Activated CD4-positive, alpha-beta T cell treated with anti-CD3 and anti-CD28 coated beads, Interleukin-2, amount 10 ng/mL, durations not matched to agents 24 days and 14 days (primary cell): ENCODE measurements at places on chromosomes 13 and 19. TPM values are rescaled to one million over a fixed set of nuclear protein-coding genes. Genes with fewer than 3 reads are reported as not detected.
A peak's percentile ranks its signal among the peaks of the same experiment; 100 is the strongest.

DNA sequence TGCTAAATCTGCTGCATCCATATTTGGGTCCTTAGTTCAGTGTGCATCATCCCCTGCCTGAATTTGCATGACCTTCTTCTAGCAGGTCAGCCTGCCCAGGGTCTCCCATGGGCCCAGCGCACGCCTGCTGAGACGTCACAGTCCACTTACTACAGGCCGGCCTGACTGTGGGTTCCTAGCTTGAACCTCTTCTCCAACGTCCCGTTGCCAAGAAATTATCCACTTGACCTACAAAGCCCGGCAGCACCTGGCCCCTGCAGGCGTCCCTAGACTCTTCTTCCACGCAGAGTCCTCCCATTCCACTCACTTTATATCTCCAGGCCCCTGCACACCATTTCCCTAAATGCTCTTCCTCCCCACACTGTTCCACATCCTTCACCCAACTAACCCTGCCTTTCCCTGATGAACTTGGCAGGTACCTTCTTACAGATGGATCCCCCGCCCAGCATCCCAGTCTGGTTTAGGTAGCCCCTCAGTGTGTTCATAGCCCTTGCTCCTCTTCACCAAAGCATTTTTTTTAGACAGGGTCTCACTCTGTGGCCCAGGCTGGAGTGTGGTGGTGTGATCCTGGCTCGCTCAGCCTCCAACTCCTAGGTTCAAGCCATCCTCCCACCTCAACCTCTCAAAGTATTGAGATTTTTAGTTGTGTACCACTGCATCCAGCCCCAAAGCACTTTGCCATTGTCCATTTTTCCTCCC lies 155.0 kb upstream of the SOX1 start:
- no peak for DNase-seq

GRCh38 chr13:105936816-105937215 lies 598.6 kb downstream of the EFNB2 start:
- no peak for DNase-seq

DNA sequence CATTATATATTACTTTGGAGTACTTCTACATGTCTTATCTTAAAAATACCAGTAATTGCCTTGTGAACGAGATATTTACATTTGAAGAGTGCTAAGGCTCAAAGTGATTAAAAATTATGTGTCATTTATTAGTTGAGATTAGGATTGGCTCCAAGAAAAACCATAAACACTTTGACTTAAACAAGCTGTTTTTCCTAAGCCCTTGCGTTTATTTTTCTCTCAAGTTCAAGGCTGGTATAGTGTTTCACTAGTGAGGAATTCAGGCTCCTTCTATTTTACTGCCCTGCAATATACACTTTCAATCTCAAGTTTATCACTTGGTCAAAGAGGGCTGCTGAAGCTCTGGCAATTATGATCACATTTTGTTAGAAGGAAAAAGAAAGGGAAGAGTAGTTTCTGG lies 49.9 kb downstream of the UFM1 start:
- no peak for DNase-seq

GRCh38 chr13:40974460-40975407 lies 44.4 kb downstream of the ELF1 start:
- DNase-seq: peak; percentile 82

- DNase-seq: no peak
These were observed 441.0 kb downstream of the KLF12 start for GRCh38 chr13:73693215-73693614.

- no peak for DNase-seq
These were observed 3.5 kb downstream of the CEACAM6 start for GRCh38 chr19:41758846-41759245.

DNA sequence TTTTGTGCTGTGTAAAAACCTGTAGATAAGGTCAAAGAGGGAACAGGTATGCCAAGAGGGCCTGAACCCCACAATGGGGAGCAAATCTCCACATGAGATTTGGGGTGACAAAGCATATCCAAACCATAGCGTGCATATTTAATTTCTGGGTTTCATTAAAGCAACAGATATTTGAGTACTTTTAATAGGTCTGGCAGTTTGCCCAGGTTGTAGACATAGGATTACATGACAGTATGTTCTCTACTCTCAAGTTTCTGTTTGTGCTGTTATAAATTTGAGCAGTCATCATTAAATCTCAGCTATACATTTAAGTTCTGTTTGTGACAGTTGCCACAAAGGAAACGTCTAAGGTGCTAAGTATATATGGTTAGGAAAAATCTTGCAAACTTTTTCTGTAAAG lies 236.4 kb downstream of the ATP8A2 start:
- DNase-seq: no peak

GRCh38 chr19:39173502-39173991 lies 23.2 kb upstream of the NCCRP1 start:
- no peak for DNase-seq

DNA sequence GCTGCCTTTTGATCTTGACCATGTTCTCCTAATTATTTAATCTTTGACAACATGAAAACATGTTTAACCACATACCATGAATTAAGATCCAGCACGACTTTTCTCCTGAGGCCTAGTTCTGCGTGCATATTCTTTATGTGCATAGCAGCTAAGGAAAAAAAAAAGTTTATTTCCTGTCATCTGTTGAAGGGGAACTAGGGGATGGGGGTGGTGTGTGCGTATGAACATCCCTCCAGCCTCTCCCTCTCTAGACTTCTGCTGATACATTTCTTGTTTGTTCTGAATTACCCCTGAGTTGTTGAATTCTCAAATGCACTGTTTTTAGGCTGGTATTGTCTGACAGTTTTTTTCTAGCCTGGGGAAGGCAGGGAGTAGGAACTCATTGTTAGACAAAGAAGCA lies 543.3 kb downstream of the FGF9 start:
- DNase-seq: no peak

DNA sequence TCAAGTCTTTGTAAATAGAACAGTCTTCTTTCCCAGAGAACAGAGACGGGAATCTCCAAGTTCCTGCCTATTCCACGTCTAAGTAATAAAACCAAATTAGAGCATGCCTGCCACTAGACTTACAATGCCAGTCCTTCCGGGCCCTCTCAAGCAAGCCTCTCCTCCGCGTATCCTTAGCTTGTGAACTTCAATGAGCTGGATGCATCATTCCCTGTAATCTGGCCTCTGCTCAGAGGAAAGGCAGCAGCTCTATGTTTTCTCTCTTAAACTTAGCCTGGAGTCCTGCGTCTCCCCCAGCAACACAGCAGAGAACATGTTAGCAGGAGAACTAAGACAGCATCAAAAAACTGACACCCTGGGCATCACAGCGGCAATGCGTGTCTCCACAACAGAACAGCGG lies 8.2 kb downstream of the NALCN start:
- no peak for DNase-seq

- DNase-seq: no peak
These were observed 12.7 kb downstream of the LSM14A start for GRCh38 chr19:34184880-34185491.

DNA sequence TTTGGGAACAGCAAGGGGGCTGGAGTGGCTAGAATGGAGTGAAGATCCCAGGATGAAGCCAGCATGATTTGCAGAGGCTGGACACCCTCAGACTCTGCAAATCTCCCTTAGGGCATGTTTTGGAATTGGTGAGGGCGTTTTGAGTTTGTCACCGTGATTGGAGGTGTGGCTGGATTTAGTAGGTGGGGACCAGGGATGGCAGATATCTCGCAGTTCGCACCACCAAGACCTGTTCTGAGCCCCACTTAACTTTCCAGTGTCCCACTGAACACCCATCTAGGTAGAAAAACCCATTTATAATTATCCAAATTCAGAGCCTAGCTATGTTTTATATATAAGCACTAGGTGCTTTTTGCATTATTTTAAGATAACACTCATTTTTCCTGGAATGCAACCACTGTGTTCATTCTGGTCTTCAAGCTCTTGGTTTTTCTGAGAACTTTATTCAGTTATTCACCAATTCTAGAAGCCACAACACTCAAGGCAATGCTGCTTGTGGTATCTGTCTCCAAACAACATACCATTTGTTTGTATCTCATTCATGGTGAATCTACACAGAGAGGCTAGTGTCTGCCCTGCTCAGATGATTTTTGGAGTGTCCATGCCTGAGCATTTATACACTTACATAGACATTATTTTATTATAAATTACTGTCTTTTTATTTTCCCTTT lies 3.0 kb upstream of the NANOS2 start:
- peak; percentile 80 for DNase-seq

DNA sequence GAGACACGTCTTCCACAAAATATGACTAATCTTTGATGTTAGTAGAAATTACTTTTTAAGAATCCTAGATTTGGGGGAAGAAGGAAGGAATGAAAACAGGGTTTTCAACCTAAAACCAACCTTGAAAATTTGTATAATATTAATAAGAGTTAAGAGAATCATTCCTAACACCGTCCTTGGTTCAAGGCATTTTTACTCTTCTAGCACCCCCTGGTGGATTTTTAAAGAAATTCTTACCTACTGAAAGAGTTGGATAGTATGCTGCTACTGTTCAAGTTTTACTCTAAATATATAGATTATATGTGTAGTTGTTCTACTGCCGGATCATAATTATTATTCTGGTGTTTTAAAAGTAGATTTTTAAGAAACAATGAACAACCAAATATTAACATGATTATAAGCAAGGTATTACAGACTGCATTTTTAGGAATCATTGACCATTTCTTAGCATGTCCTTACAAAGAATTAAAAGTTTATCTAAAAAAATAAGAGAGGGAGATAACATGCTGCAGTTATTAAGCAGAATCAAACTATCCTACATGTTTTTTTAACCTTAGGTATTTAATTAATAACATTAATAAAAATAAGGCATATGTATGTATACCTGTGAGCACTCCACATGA lies 7.4 kb upstream of the SLITRK6 start:
- DNase-seq: no peak

GRCh38 chr13:51241720-51242119 lies 19.5 kb downstream of the FAM124A start:
- no peak for DNase-seq

- no peak for DNase-seq
These were observed 13.7 kb downstream of the SMIM24 start for GRCh38 chr19:3466635-3467034.

- no peak for DNase-seq
These were observed 17.0 kb upstream of the COX7A1 start for GRCh38 chr19:36169084-36169760.

The CPAMD8 gene
- total RNA-seq: 0.28 and 0.33 TPM in 2 replicates

The MIDN gene
- total RNA-seq: 72.3 and 82.4 TPM in 2 replicates

The ZNF846 gene
- 2.2 and 3.4 TPM in 2 replicates for total RNA-seq

The KANK3 gene
- total RNA-seq: 0.85 and 1.5 TPM in 2 replicates

The SHANK1 gene
- not detected in 2 replicates for total RNA-seq

The ZNF418 gene
- total RNA-seq: 1.2 and 1.5 TPM in 2 replicates

The ZNF547 gene
- total RNA-seq: 1.3 and 1.6 TPM in 2 replicates

The MAST1 gene
- 1.6 and 2.4 TPM in 2 replicates for total RNA-seq

The ANGPTL8 gene
- total RNA-seq: not detected in 2 replicates
